WTC11 (cell line): ENCODE measurements at places on chromosomes 2 and 18.

DNA sequence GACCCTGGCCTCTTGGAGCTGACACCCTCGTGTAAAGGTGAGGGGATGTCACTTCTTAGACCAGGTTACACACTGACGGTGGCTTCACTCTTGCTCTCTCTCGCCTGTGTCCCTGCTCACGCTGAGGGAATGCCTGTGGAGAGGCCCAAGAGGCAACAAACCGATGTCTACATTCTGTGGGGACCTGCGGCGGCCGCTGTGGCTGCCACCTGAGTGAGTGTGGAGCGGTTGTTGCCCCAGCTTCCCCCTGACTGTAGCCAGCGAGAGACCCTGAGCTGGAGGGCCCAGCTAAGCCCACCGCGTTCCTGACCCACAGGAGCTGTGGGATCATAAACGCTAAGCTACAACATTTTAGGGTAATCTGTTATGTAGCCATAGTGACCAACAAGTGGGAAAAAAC lies 55.7 kb upstream of the ASAP2 start:
- DNase-seq: no peak

GRCh38 chr18:43847164-43848091 lies 570.1 kb upstream of the SYT4 start:
- DNase-seq: no peak

GRCh38 chr2:46299365-46300263 lies 2.4 kb downstream of the EPAS1 start:
- peak; percentile 31 for DNase-seq

DNA sequence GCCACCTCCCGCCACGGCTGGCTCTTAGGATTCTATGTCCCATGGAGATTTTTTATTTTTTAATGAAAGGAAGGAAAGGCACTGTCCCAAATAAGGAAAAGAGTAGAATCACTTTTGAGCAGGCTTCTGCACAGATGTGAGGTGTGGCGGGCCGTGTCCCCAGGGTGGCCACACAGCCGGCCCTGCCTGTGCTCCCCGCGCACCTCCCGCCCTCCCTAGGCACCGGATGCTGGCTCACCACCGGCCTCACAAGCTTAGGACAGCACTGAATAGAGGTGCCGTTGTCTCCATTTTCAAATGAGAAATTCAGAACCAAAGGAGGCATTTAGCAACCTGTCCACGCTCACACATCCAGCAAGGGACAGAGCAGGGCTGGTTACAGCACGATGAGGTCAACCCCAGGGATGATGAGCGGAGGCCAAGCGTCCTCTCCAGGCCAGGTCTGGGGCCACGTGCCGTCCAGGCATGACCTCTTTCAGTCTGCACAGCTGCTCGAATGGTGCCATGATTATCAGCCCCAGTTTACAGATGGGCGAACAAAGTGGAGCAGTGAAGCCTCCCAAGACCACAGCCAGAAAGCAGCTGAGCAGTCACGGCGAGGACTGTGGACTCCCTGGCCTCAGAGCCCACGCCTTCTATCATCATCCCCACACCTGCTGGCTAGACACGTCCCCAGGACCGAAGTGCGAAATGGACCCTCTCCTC lies 20.7 kb upstream of the TEX51 start:
- no peak for DNase-seq

DNA sequence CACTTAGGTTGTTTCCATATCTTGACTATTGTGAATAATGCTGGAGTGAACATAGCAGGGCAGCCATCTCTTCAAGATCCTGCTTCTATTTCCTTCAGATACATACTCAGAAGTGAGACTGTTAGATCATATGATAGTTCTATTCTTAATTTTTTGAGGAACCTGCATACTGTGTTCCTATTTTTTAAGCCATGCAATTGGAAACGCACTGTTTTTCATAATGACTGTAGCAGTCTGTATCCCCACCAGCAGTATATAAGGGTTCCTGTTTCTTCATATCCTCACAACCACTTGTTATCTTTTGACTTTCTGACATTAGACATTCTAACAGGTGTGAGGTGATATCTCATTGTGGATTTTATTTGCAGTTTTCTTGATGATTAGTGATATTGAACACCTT lies 15.5 kb downstream of the NEURL3 start:
- no peak for DNase-seq

GRCh38 chr2:85698880-85699254 lies 4.7 kb downstream of the GNLY start:
- no peak for DNase-seq

GRCh38 chr2:162478721-162479129 lies 134.8 kb downstream of the GCA start:
- DNase-seq: no peak

- no peak for DNase-seq
Measured at GRCh38 chr2:42096869-42097591, 49.2 kb downstream of the PKDCC start.

- no peak for DNase-seq
Measured at GRCh38 chr2:236715491-236715961, 145.9 kb downstream of the ACKR3 start.

GRCh38 chr2:20164061-20164733 lies 60.7 kb downstream of the SDC1 start:
- no peak for DNase-seq

DNA sequence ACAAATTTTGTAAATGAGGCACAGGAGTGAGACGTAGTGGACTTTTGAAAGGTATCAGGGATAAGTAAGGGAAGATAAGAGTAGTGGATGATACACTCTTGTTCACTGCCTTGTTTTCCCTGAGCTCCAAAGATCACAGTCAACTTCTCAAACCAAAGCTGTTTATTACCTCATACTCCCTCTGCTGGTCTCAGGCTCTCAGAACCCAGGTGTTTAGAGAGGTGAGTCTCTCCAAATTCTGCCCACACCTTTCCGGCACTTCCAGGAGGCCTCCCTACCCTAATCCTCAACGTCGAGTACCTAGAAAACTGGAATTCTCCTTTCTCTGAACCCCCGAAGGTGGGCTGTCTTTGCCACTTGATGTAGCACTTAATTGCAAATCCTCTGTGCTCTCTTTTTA lies 621.1 kb downstream of the BCL11A start:
- DNase-seq: peak; percentile 44

GRCh38 chr2:241862093-241862492 lies 3.4 kb upstream of the PDCD1 start:
- DNase-seq: no peak

DNA sequence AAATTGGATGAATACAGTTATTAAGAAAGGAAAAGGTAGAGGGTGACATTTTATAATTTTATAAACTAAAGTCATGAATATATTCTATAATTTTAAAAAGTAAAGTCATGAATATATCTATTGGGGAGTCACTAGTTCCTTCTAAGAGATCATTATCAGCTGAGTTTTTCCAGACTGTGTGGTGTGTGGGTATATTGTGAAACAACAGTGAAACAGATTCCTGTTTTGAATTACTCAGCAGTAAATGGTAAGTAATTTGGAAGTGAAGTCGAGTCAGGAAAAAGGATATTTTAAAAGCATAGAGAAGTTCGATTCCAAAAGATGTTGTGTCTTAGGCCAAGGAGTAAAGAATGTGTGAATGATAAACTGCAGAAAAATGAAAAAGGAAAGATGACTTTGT lies 1018.2 kb upstream of the NXPH2 start:
- no peak for DNase-seq

- no peak for DNase-seq
Measured at GRCh38 chr2:44741507-44741906, 200.0 kb upstream of the SIX3 start.

- no peak for DNase-seq
Measured at GRCh38 chr2:30351116-30351515, 95.9 kb upstream of the LCLAT1 start.

DNA sequence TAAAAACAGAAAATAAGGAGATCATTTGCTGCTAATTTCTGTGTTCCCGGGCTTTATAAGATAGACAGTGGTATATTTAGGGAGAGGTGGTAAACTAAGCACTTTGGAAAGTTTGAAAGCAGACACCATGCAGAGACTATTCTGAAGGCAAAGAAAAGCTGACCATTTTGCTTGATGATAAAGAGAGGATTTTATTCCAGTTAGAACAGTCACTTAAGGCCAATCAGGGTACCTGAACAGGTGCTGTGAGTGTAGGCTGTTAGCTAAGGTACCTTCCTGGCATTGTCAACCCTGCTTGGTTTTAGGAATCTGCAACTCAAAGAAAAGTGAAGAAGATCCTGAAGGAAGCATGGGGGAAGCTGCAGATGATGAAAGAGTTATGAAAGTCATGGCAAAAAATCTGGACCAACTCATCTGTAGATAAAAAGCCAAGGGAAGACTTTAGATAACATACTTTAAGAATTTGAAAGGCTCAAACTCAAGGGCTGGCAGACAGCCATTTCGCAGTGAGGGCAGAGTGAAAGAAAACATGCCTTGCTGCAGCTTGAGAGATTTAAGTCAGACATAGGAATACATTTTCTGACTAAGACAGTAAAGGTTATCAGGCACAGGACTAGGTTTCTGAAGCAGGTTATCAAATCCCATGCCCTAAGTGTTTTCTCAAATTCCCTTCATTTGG lies 80.1 kb upstream of the ARL5A start:
- DNase-seq: no peak

DNA sequence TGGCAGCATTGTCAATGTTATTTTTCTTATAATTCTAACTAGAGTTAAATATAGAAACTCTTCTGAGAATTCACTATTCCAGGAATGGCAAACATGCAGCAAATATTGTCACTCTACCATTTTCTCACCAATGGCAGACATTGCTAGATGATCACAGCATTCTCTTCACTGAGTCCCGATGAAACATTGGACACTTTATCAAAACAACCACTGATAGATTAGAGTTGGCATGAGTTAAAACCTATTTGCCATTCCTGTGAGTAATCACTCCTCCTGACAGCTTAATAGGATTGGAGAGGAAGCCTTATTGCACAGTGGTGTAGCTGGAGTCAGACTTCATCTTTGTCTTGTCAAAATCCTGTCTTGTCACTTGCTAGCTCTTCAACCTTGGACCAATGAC lies 163.9 kb upstream of the THUMPD2 start:
- no peak for DNase-seq
